ENCODE measurements at places on chromosomes 5 and 9.

- no peak for DNase-seq
These were observed 179.3 kb upstream of the FGF10 start for GRCh38 chr5:44568519-44568918.

DNA sequence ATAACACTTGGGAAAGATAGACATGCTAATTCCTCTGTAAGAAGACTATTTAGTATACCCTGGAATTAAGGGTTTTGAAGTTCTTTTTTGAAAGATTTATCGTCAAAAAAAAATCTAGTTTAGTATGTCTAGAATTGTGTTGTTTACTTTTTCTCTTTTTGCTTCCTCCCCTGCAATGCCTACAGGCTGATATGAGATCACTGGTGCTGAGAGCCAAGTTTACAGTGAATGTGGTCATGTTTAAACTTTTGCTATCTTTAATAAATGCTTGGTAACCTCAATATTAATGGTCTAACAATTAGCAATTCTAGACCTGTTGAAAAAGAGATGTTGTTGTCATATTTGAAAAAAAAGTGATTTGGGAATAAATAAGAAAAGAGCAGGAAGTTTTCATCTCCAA is 86.1 kb downstream of the CWC27 start:
- DNase-seq = no peak

DNA sequence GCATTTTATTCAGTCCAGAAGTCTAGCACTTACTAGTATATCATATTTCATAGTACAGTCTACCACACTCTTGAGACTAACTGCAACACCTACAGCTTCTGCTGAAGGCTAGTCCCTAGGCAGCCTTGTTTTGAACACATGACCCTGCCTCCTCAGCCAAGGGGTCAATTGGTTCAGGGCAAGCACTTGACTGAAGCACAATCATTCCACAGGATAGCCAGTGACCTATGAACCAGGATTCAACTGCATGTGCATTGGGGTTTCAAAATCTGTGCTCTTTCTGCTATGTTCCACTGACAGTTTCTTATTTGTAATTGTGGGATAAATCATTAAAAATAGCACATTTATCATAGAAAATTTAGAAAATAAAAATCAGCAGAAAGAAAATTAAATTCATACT is 186.8 kb downstream of the TMEM161B start:
- DNase-seq = no peak

DNA sequence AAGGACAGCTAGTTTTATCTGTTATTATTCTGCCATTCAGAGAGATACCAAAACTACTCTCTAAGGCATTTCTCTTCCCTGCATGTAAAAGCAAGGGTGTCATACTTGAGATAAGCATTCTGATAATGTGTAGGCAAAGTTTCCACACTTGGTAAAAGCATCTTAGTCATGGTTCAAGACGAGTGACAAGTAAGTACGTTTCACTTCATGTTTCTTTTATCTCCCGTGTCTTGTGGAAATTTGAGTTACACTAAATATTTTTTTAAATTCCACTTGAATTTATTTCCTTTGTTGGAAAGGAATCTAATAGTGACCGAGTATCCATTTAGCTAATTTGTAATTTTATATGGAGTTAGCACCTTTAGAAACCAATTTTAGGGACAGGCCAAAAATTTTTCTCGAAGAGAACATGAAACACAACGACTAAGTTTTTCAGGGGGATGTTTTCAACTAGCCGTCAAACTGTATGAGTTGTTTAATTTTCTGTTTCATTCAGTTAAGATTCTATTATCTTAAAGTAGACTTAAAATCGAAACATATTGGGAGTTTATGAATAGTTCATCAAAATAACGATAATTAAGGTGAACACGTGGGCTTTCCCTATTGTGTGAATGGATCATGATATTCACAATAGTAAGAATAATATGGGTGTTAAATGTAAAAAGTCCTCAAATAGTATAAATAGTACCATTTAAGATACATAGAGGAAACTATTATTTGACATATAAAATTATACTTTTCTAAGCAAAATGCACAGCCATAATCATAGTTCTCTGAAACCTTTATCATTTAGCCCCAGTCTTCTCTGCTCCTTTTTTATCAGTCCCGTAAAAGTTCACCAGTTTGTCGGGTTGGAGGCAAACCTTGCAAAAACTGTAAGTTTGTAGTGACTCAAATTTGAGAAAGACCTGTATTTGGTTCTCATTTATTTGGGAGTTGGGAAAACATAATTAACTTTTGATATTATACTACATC is 1.6 kb downstream of the RFESD start:
- peak; percentile 84 for DNase-seq

DNA sequence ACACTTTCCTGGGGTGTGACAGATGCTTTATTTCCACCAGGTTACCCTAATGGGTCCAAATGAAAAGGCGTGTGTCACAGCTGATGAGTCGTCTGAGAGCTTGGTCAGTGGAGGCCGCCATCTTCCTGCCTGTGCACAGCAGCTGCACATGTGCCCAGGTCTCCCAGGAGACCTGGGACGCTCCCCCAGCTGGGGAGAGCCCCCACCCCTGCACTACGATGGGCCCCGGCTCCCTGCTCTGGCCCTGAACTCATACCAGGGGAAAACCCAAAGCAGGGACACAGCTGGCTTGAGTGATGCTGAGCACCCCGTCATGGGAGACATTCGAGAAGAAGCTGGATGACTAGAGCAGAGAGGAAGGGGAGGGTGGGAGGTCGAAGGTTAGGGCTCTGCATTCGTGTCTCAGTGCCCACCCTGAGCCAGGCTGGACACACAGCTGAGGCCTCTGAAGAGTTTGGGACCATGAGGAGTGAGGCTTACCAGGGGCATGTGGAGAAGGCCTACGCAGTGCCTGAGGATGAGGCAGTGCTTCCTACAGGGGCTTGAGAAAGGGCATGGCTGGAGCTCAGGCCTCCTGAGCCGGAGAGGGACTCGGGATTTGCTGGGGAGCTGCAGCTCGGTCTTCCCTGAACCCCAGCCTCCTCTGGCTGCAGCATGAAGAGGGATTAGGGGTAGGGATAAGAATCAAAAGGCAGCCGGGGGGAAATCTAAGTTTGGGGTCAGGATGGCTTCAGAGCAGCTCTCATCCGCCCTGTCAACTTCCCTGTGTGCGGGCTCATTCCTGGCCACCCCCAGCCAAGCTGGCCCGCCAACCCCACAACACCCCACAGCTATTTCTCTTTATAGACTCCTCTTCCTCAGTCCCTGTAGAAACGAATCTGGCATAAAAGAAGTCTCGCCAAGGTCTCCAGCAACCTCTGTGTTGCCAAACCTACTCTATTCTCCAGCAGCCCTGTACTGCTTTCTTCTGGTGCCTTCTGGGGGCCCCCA is 42.2 kb upstream of the RNU6ATAC start:
- DNase-seq = no peak

DNA sequence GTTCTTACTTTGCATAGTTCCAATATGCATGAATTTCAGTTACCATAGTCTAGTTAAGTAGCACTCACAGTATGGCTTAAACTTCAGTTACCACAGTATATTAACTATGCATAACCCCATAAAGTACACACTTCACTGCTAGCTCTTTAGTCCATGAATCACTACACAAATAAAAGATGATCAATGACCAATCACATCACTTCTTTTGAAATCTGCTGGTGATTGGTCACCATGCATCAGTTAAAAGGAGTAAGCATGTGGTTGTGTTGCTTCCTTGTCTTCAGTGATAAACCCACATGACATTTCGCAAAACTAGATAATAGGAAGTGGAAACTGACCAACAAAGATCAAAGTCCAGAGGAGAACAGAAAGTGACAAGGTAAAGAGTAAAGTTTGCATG is 79.0 kb downstream of the TAF11L14 start:
- no peak for DNase-seq

DNA sequence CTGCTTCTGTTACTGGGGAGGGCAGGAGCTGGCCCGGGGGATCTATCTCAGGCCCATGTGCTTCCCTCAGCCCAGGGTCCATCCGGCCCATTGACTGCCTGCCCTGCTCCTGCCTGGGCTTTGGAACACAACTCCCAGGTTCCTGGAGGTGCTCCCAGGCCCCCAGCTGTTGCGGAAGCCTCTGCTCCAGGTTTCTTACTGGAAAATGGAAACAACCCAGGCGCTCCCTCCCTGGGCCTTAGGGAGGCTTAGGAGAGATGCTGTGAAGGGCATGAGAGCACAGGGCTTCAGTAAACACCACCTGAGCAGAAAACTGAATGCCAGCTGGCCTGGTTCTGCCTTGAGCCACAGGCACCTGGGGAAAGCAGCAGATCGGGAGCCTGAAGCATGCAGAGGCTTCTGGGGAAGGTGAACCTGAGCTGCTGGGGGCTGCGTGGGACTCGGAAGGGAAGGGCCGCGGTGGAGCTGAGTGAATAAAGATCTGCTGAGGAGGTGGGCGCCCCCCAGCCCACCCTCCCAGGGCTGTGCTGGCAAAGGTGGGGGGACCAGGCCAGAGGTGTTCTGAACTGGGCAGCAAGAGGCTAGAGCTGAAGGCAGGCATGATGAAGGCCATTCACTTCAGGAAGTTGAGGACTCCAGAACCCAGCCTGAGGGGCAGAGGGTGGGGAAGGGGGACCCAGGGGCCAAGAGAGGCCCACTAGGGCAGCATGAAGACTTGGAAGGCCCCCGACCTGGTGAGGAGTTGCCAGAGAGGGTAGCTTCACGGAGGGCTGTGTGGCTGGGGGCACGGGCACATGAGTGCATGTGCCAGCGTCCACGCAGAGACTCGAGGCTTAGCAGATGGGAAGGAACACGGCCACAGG is 64.8 kb downstream of the SHB start:
- no peak for DNase-seq

- no peak for DNase-seq
These were observed 2.8 kb upstream of the ADAMTS12 start for GRCh38 chr5:33894566-33894965.
